AML-193 (cell line): ENCODE measurements at places on chromosomes 2 and 18.

DNA sequence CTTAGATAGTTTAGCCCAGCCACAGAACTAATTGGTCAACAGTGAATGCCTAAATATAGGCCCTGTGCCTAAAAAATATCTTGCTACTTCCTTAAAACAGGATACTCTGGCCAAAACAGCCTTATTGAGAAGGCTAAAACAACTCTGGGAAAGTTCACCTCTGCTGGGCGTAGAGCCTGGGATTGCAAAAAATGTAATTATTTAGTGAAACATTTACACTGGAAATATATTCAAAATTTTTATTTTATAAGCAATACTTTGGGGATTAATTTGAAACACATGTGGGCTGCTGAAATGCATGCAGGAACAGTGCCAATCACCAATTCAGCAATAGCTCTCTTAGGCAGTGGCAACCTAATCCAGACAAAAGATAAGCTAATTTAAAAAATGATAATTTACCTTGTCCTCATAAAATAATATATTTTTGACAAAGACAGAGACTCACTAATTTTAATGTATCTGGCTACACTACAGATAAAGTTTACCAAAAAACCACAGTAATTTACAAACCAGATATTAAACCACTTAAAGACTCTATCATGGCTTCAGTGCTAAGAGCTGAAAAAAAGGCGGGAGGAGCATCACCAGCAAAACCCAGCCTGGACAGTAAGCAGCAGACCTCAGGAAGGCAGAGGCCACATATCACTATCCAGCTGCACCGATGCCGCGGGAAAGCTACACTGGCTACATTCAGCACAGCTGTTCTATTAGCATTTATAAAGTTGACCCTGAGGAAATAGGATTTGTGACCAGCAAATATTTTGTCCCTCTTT is 18.5 kb downstream of the TRAK2 start:
- DNase-seq, result no peak

GRCh38 chr2:39625927-39626270 is 39.8 kb upstream of the TMEM178A start:
- DNase-seq, result no peak

DNA sequence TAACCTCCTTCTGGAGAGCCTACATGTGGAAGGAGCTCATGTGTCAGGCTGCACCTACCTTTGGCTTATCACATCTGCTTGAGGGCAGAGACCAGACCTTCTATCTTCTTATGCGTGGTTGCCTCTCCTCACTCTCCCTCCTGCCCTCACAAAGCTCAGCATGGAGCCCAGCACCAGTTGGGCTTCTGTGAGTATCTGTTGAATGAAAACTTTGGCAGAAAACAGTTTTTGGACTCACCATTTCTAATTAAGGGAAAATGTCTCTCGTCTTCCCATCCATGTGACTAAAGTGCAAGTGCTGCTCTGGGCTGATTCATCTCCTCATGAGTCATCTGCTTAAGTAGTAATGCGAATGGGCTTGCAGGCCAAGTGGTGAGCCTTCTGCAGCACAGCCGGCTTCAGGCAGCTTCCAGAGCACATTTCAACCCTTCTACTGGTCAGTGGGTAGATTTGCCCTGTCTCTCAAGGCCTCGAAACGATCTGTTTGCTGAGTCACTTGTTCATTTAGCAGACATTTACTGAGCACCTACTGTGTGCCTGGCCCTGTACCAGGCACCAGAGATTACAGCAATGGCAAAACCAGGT is 102.6 kb downstream of the VSNL1 start:
- DNase-seq, result no peak

- DNase-seq, result no peak
Measured at GRCh38 chr2:204108330-204108751, 171.8 kb downstream of the ICOS start.

- no peak for DNase-seq
Measured at GRCh38 chr2:176777262-176777661, 435.3 kb upstream of the HNRNPA3 start.

GRCh38 chr2:46068636-46069035 is 228.6 kb upstream of the EPAS1 start:
- no peak for DNase-seq

DNA sequence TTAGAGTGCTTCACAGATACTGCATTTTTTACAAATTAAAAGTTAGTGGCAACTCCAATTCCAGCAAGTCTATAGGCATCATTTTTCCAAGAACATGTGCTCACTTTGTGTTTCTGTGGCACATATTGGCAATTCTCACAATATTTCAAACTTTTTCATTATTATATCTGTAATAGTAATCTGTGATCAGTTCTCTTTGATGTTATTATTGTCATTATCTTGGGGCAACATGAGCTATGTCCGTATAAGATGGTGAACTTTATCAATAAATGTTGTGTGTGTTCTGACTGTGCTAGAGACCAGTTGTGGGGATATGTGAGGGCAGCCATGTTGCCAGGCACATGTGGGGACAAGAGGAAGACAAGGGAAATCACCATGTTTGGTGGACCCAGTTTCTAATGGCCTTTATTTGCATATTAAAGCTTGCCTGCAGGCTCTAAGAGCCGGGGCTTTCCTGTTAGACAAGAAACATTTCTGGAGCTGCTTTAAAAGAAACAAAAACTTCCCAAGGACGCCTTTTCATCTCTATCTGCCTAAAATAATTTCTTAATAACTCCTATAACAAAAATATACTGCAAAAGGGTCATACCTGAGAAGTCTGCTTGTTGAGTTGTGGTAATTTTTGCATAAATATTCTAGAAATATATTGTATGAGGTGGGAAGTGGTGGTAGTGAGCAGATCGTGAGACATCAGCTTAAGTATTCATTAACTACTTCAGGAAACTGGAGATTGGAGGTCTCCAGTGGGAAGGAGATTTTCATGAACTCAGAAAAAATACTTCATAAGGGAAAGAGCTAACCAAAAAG is 37.2 kb downstream of the KYNU start:
- no peak for DNase-seq

DNA sequence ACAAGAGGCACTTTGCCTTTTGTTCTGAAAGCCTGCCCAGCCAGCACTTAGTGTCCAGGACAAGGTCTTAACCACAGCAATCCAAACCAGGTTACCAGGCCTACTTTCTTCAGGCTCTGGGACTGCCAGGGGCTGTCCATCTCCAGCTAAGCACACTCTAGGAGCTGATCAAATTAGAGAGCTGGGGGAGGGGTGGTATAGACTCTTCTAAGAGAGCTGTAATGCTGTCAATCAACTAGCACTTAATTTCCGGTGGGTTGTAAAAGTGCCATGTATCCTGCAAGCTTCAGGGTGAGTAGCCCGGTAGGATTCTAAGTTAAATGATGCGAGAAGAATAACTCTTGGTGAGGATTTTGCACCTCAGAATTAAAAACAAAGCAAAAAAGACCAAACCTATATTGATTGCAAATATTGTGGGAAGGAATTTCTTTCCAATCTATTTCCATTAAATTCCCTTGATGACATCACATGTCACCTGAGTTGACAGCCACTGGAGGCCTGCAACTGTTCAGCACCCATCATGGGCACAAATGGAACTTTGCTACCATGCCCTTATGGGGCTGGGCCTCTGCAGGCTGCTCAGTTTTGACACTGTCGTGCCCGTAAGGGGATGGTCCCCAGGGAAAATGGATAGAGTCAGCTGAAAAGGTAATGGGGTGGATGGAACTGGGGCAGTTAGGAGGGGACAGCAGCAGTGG is 8.7 kb upstream of the COX7A2L start:
- no peak for DNase-seq
